Heart right ventricle (tissue), 16 donors: ENCODE measurements at places on chromosomes 11 and 22.

DNA sequence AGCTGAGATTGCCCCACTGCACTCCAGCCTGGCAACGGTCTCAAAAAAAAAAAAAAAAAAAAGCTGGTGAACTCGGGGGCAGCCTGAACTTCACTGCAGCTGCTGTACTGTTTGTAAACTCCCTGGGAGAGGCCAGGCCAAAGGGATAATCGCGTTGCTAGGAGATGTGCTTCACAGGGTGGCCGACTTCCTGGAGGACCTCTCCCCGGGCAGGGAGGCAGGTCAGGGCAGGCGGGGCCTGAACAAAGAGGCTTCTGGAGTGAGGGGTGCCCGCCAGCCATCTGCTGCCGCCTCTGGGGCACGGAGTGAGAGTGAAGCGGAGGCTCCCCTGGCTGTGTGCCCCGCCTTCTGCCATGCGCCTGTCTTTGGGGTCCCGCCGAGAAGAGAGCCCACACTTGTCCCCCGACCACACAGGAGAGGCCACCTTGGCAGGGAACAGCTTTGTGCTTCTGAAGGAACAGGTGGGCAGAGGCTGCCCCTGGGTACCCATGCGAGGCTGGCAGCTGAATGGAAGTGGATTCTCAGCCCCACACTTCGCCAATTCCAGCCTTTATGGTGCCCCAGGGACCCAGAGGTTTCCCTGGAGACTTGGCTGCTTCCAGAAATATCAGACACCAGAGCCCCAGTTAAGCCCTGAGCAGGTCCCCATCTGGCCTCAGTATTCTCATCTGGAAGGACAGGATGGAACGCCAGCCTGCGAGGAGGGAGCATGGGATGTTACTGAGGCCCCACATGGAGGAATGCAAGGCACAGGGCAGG lies 29.6 kb downstream of the TMEM184B start:
- peak overlapping the region; percentile 71 for H3K27ac ChIP-seq
- DNase-seq: no peak
- H3K27me3 ChIP-seq: no peaks in the 10 kb centered on the region
- peaks cover 49% of the 10 kb centered on the region for H3K4me1 ChIP-seq
- H3K4me3 ChIP-seq: no peak overlapping the region

DNA sequence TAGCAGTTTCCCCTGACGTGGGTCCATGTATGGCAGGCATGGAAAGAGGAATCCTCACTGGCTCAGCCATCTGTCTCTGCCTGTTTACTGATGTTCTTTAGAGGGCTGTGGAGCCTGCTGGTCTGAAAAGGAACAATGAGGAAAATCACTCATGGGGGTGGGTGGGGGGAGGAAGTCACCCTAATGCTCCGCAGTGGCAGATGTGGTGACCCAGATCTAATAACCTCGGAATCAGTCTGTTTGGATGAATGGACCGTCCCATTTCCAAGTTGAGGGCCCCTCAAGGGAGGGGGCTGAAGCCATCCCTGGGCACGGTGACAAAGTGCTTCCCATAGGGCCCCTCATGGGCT lies 4.4 kb downstream of the BCR start:
- H3K4me3 ChIP-seq: no peak overlapping the region
- no peak overlapping the region for H3K27ac ChIP-seq
- H3K27me3 ChIP-seq: no peaks in the 10 kb centered on the region
- H3K36me3 ChIP-seq: no peaks in the 10 kb centered on the region

DNA sequence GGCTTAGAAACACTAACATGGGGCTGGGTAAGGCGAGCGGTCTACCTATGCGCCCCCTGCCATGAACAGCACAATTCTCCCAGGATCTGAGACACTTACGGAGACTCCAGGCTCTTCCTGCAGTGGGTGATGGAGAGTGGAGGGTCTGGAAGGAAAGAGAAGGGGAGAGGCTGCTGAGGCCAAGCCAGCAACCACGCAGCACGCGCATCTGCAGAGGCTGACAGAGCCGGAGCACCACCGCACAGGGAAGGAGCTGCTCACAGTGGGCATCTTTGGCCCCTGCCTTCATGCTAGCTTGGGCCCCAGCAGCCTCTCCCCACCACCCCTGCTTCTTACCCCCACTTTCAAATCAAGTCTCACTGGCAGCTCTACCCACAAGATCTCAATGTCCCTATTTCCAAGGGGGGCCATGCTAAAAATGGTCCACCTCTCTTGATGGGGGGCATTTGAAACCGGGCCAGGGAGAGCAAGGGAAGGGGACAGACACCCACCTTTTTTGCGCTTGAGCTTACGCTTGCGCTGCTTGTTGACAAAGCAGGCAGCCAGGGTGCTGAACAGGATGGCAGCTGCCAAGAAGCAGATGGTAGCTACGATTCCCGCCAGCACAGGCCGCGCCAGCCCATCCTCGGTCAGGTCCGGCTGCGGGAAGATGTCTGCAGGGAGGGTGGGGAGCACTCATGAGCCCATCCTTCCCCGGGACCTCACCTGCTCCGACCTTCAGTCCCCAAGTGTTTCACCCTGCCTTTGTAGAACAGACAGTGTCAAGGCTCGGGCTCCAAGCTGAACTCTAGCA lies 34.5 kb downstream of the IGSF9B start:
- H3K27ac ChIP-seq: no peak overlapping the region
- no peaks in the 10 kb centered on the region for H3K4me1 ChIP-seq
- no peak overlapping the region for H3K4me3 ChIP-seq

DNA sequence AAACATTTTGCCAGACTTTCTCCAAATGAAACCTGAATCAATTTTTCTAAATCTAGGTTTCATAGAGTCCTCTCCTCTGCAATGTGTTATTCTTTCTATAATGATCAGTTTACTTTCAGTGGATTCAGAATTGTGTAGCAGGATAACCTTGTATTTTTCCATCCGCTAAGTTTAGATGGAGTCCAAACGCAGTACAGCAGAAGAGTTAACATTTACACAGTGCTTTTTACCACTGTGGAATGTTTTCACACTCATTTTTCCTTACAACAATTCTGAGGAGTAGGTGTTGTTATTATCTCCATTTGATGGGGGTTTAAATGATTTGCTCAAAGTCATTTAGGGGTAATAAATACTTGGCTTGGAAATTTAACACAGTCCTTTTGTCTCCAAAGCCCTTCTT lies 9.6 kb downstream of the RAG1 start:
- H3K4me3 ChIP-seq: no peak overlapping the region
- H3K36me3 ChIP-seq: peaks cover 15% of the 10 kb centered on the region
- H3K27me3 ChIP-seq: no peaks in the 10 kb centered on the region
- no peak for DNase-seq
- no peaks in the 10 kb centered on the region for H3K4me1 ChIP-seq
- H3K27ac ChIP-seq: no peak overlapping the region
